ENCODE measurements at places on chromosomes 1 and 21.

DNA sequence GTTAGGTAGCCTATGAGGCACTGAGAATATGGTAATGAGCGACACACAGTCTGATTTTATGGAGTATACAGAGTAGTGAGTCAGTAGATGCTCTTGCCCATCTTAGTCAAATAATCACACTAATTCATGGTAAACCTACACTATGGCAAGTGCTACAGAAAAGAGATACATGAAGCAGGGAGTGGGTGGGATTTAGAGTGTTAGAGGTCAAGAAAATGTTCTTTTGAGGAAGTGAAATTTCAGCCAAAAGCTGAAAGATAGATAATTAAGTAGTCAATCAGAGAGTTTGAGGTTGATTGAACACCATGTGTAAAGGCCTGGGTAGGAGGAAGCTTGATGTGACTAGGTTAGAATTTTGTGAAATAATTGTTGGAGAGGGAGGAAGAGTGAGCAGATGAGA is 14.7 kb downstream of the MDM4 start:
- no peak for DNase-seq

DNA sequence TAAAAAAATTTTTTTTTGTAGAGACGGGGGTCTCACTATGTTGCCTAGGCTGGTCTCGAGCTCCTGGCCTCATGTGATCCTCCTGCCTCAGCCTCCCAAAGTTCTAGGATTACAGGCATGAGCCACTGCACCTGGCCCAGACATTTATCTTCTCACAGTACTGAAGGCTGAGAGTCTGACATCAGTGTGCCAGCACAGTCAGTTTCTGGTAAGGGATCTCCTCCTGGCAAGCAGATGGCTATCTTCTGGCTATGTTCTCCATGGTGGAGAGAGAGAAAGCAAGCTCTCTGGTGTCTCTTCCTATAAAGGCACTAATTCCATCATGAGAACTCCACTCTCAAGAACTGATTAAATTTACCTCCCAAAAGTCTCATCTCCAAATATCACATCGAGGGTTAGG is 57.8 kb upstream of the C1orf185 start:
- DNase-seq, result no peak

DNA sequence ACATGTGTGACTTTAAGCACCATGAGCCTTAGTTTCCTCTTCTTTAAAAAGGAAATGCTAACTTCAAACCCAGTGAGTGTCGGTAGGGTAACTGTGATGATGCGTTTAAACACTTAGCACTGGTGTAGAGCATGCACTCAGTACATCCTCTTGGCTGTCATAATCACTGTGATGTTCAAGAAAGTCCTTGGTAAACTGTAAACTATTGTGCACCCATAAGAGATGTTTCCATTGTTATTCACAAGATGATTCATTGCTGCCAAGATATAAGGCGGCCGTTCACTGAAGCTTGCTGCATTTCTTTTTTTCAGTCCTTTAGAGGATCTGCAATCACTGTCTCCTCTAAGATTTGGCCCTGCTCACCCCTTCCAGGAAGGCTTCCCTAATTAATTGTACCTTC is 61.8 kb upstream of the DAB1 start:
- no peak for DNase-seq

- DNase-seq, result no peak
Measured at GRCh38 chr1:205211839-205212536, 486 bp upstream of the DSTYK start.

DNA sequence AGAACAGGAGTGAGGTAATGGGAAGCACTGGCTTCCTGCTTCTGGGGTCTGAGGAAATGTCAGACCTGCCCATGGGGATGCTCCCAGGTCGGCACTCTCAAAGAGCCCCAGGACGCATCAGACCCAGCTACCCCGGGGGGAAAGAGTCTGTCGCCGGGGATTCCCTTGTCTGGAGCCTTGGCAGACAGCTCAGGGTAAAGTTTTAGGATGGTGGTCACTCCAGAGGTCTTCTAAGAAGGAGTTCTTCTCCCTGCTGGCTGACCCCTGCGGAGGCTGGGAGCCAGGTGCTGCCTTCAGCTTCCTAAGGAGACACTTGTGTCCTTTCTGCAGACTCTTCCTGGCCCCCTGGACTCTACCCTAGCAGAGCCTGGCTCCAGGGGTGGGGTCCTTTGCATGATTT is 61.9 kb upstream of the PSEN2 start:
- no peak for DNase-seq

DNA sequence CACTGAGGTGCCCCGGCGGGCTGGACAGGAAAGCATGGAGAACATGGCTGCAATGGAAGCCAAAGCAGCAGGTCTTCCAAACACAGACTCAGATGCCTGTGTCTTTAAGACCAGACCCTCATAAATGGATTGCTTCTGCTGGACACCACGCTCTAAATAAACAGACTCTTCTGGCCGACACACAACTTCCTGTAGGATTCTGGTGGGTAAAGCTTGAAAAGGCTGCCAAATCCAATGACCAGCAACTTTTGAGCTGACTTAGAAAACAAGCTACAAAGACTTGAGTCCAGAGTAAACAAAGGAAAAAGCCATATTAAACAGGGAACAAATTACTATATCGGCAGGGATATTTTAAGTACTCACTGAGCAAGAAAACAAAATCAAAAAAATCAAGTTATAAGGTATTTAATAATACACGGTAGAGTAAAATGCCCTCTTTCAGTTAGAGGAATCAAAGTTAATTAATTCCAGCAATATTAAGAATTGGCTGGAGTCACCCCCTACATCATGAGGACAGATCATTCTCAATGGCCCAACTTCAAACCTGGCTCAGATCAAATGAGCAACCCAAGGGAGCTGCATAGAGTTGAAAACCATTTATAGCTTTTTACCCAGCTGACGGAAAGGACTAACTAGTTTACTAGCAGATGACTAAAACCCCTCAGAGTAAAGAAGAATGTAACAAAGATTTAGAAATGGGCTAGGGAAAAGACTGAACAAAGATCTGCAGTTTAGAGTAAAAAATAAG is 102.4 kb downstream of the TGFBR3 start:
- peak; percentile 82 for DNase-seq

DNA sequence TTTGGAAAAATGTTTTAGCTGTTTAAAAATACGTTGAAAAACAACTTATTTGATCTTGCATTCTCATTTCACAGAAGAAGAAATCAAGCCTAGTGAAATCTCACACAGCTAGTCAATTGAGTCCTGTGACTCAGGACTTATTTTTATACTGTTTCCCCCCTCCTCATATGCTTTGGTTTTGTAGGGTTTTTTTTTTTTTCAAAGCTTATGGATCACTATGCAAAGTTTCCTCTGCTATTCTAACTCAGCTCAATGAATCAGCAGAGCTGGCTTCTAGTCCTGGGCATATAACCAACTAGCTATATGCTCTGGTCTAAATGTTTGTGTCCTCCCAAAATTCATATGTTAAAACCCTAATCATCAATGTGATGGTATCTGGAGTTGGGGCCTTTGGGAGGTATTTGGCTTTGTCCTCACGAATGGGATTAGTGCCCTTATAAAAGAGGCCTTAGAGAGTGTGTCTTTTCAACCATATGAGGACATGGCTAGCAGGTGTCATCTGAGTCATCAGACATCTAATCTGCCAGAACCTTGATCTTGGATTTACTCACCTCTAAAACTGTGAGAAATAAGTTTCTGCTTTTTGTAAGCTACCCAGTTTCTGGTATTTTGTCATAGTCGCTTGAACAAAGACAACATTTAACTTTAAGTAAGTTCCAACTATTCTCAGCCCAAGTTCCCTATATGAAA is 317.2 kb upstream of the C1orf87 start:
- DNase-seq, result no peak
